ENCODE measurements at places on chromosomes 1 and 21.

- no peak for DNase-seq
These were observed 129.7 kb upstream of the ZBTB40 start for GRCh38 chr1:22321917-22322316.

DNA sequence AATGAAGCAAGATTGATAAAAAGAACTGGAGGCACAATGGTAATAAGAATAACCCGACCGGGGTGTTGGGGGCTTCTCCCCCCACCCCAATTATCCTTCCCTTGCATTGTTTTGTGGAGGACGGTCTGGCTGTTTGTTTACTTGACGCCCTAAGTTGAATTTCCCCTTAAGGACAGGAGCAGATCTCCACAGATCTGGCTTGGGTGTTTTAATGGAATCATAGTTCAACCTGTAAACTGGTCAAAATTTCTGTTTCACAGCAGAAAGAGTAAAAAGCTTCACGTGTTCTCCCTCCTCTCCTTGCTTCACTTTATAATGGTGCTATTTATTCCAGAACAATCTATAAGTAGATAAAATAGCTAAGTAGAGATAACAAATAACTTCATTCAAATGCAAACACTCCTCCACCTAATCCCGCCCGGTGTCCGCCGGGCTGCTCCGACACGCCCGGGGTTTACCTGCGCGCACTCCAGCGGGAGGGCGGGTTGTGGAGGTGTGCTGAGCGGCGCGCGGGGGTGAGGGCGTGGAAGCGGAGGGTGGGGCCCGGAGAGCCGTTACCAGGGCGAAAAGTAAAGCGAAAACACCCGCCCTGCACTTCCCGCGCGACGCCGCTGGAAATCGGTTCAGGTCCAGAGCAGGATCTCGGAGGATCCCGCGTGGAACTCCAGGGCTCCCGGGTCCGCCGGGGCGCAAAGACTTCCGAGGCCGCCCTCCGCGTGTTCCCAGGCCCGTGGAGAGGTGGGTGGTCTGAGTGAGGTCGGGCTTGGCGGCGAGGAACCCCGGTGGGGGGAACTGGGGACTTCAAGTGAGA, 2.0 kb upstream of the ATF3 start:
- DNase-seq, result no peak

DNA sequence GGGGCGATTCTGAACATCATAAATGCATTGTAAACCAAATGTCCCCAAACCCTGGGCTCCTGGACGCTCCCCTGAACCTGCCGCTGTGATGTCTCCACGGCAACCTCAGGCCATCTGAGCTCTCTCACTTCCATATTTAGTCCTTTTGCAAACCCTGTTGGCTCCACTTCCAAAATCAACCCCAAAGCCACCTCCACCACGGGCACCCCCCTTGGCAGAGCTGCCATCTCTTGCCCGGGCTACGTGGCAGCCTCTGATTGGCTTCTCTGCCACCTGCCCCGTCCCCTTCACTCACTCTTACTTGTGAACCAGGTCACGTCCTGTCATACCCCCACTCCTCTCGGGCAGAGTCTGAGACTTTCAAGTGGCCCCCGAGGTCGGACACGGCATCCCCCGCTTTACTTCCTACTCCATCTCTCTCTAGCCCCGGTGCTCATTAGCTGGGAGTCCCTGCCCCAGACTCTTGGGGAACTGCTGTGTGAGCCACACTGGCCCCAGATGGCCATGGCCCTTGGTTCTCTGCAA, 15.8 kb downstream of the PRXL2B start:
- DNase-seq, result no peak

- DNase-seq, result peak; percentile 28
These were observed 546 bp downstream of the DONSON start for GRCh38 chr21:33587792-33588484.

Data from AG08395 (cell line).